NCI-H69 (cell line): ENCODE measurements at places on chromosomes 2 and 18.

DNA sequence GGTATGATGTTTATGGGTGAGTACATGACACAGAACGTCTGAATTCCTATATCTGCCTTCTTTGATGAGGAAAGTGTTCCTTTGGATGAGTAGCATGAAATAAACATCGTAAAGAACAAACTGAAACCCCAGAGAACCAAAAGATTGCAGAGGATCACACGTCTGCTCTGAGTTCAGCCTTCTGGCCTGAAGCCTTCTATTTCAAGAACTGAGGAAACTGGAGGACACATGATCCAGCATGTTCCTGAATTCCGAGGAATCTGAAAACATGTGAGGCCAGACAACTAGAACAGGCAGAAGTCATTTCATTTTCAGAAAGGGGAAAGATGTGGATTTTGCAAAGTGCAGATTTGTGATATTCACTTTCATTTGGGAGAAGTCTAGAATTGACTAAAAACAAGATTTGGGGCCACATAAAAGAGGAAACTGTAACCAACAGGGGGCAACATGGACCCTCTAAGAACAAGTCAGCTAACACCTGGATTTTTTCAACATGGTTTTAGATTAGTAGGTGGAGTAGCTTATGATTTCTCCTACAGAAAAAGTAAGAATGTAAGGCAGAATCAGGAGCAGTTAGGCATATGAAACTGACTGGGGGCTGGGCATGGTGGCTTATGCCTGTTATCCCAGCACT lies 8.3 kb downstream of the SULT6B1 start:
- no peak for DNase-seq

- DNase-seq: peak; percentile 26
Measured at GRCh38 chr2:202149155-202149762, 76.2 kb downstream of the KIAA2012 start.

GRCh38 chr2:195473862-195474261 lies 183.2 kb upstream of the SLC39A10 start:
- no peak for DNase-seq

DNA sequence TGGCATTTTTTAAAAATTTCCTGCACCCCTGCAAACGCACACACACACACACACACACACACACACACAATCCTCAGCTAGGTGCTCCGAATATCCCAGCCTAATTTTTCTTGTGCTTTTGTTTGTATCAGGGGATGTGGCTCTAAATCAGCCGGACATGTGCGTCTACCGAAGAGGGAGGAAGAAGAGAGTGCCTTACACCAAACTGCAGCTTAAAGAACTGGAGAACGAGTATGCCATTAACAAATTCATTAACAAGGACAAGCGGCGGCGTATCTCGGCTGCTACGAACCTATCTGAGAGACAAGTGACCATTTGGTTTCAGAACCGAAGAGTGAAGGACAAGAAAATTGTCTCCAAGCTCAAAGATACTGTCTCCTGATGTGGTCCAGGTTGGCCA lies 1.8 kb downstream of the HOXD13 start:
- no peak for DNase-seq

- DNase-seq: no peak
Measured at GRCh38 chr2:144114760-144115159, 405.2 kb downstream of the ZEB2 start.

GRCh38 chr2:222903234-222904220 lies 42.7 kb downstream of the ACSL3 start:
- peak; percentile 54 for DNase-seq

DNA sequence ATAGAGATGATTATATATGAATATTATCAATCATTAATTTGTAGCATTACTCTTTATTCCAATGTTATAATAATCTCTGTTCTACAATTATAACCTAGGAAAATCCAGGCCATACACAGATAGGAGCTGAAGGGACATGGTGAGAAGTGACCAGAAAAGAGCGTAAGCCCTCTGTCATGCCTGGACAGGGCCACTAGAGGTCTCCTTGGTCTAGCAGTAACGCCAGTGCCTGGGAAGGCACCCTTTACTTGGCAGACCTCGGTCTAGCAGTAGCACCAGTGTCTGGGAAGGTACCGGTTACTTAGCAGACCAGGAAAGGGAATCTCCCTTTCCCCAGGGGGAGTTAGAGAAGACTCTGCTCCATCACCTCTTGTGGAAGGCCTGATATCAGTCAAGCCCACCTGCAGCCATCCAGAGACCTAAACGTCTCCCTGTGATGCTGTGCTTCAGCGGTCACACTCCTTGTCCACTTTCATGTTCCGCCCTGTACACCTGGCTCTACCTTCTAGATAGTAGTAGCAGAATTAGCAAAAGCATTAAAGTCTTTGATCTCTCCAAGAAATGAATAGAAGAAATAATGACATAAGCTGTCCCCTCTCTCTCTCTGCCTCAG lies 447.5 kb upstream of the FSIP2 start:
- DNase-seq: peak; percentile 45

DNA sequence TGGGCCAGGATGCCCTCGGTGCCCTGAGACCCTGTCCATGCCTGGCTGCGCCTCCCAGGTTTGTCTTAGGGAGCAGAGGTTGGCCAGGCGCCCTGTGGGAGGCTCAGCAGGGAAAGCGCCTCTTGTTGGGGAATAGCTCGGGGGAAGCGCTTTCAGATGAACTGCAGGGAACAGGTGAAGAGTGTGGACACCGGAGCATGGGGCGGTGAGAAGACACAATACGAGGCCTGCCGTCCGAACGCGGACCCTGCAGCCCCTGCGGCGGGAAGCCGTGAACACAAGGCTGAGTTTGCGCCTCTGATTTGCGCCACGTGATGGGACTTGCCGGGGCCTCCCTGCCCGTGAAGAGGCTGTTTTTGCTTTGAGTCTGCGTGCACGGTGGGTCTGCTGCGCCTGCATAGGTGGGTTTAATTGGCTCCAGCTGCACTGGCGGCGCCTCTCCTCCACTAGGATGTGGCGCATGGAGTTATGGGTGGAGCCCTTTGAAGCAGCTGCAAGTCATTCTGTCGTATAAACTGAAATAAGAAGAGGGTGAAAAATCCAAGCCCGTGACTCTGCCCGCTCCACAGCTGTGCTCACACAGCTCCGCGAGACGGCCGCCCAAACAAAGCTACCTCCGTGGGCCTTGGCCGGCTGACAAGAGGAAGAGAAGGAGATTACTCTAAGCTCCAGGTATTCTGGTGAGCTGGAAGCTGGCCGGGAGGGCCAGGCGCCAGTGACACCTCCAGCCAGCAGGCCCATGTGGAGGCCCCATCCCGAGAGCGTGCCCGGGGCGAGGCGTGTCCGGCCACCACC lies 103.5 kb upstream of the CTDP1 start:
- DNase-seq: peak; percentile 68

DNA sequence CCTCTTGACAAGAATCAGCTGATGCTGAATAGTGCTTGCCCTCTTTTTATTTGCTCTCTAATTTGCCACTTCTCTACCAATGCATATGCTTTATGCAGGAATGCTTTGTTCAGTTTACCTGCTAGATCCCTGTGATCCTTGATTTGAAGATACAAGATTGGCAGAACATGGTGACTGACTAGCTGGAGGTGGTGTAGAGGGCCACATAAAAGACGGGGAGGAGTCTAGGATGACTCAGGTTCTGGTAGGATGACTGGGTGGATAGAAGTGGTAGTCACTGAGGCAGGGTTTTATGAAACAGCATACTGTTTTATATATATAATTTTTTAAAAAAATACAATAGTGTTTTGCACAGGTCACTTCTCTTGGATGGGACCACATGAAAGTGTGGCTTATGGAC lies 6.3 kb upstream of the ADGRF3 start:
- DNase-seq: no peak

GRCh38 chr18:60466677-60467076 lies 94.1 kb upstream of the MC4R start:
- no peak for DNase-seq

GRCh38 chr2:112339986-112340385 lies 64.6 kb downstream of the ZC3H6 start:
- no peak for DNase-seq

- DNase-seq: no peak
Measured at GRCh38 chr18:13377496-13377895, 158.9 kb downstream of the LDLRAD4 start.

DNA sequence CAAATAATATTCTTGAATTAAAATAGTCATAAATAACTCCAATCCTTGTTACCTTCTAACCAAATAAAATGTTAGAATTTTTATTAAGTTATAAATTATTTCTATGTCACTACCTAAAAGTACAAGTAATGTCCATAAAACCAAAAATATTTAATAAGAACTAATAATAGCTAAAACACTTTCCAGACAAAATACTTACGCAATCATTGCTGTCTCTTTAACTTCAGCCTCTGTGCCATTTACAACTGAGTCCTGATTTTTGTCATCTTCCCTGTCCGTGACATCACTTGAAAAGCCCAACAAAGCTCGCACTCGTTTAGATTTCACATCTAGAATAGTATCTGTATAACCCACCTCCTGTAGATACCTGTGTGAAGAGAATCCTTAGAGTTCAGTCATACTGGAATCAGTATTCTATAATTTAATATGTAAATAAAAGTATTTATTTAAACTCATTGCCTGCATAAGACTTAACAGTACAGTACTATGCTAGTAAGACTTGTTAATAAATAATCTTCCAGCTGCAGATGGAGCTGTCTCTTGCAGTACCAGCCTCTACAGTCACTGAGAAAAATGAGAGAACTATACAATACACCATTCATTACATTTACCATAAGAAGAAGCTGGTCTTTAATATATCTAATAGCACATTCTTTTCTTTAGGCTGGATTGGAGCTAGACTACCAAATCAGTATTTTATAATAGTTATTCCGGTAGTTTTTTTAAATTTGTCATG lies 63.8 kb downstream of the STRN start:
- no peak for DNase-seq

DNA sequence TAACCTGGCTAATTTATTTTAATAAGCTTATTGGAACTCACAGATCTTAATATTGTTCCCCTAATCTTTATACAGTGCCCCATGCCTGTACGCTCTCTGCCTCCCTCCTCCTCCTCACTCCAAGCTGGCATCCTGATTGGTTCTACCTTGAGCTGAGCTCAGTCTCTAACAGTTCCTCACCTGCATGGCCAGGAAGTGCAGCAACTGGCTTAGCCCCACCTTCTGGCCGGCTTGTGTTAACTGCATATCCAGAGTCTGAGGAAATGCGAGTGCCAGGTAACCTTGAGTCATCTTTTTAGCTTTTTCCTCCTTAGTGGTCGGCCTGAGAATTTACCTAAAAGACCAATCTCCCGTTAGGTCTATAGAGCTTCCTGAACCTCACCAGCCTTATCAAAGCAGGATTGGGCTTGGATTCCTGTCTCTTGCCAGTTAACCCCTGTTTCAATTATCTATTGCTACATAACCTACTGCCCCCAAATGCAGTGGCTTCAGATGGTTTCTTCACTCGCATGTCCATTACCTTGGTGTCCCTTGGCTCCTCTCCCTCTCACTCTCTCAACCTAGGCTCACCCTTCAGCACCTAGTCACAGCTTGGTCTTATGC lies 89.5 kb upstream of the STK39 start:
- peak; percentile 87 for DNase-seq

DNA sequence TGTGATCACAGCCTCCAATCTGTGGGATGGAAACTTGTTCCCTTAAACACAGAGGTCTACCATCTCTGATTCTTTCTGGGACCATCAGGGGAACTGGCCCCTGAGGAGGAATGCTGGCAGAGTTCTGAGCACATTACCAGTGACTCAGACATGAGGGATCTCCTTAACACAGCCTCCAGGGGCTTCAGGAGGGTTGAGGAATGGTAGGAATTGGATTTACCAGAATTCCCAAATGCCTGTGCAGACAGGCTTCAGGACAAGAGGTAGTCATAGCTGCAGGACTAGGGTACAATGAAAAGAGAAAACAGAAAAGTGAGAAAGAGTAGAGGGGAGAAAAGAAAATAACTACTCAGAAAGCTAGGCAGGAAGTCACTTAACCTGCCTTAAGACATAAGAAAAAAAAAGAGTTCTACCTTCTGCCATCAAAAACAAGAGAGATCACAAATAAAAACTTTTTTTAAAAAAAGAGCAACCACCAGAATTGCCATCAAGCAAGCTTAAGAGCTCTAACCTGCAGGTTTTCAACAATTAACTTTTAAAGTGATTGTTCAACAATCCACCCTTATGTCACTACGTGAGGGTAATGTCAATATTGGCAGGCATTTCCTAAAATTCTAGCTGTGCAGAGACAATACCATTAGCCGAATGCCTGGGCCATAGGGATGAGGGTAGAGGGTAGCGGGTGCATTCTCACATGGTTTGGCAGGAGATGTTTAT lies 524.4 kb downstream of the BCL11A start:
- DNase-seq: peak; percentile 51

DNA sequence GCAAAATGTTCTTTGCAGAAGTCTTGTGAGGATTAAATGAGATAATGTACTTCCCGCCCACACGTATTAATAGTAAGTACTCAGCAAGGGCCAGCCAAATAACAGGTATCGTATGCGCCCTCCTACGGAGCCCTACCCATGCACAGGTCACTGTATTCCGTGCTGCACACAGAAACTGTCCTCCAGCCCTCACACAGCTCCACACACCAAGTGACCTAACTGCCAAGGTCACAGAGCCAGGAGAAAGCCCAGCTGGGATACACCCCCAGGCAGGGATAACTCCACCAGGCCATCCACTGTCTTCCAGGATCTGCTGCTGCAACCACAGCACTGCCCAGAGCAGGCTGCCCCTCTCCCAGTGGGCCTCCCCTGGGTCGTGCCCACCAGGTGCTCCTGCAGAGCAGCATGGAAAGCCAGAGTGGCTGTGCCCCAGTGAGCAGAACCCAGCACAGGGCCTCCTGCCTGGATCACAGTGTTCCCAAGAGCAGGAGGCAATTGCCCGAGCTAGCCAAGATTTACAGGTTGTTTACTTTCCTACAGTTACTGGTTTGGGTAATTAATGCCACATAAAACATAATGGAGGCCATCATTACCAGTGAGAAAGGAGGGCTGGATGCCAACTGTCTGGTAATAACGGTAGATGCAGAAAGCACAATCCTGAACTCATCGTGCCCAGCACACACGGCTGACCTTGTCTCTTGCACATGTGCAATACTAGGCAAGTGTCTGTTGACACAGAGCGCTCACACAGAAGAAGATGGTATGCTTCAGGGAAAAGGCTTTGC lies 24.4 kb downstream of the TFCP2L1 start:
- DNase-seq: peak; percentile 96

GRCh38 chr2:205720451-205720902 lies 38.2 kb downstream of the NRP2 start:
- no peak for DNase-seq

GRCh38 chr18:8208716-8209115 lies 400.5 kb upstream of the RAB12 start:
- DNase-seq: no peak

GRCh38 chr2:200670751-200671150 lies 84.9 kb downstream of the AOX1 start:
- DNase-seq: no peak
